ENCODE measurements at places on chromosomes 6 and 20.

DNA sequence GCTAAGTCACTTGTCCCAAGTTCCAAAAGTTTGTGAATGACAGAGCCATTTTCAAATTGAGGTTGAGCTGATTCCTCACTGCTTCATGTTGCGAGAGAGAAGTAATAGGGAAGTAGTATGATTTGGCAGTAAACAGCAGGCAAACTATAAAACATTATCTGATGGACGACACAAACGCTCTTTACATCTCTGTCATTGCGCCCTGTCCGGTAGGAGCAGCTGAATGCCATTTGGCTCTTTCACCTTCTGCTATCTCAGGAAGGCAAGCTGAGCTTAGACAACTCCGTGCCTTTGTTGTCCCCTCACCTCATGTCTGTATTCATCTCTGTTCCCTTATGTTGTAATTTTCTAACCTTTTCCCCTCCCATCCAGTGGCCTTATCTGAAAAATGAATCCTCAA, 440.7 kb upstream of the FLRT3 start:
- H3K27me3 ChIP-seq, result no peaks in the 10 kb centered on the region
- H3K4me1 ChIP-seq, result no peaks in the 10 kb centered on the region
- no peak for DNase-seq
- no peak overlapping the region for H3K4me3 ChIP-seq
- no peak overlapping the region for H3K27ac ChIP-seq

DNA sequence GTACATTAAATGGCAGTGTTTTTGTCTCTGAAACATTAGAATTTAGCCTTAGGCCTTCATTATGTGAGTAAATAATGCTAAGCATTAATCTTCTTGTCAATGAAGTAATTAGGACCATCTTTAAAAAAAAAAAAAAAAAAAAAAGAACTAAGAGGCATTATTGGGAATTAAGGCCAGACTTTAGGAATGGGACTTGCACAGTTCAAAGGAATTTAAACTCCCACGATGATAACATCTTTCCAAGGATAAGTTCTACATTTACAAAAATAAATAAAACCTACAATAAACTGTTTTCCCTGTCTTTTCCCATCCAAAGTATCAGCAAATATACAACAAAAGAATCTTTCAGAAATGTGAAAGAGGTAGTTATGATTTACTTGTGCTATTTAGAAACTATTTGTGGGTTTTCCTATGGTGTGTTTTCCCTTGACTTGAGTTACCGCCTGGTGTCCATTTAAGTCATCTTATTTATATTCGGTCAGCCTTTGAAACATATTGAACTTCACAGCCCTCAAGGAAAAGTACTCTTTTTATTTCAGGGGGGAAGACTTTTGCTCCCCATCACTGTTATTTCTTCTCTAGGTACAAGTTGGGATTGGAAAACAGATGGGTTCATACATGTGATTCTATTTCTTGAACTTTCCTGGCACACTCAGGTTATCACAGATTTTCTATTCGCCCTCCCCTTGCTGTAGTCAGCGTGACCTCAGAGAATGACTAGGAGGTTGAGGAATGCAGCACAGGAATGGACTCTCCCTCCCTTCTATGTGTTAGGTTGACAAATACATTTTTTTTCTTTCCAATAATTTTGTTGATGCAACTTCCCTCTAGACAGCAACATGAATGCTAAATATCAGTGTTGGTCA, 13.6 kb downstream of the STMND1 start:
- no peak overlapping the region for H3K27ac ChIP-seq
- no peak overlapping the region for H3K4me3 ChIP-seq
- H3K36me3 ChIP-seq, result no peaks in the 10 kb centered on the region

- H3K36me3 ChIP-seq, result peaks cover 3% of the 10 kb centered on the region
- H3K4me1 ChIP-seq, result peaks cover 29% of the 10 kb centered on the region
- no peak for DNase-seq
- no peak overlapping the region for H3K27ac ChIP-seq
- no peak overlapping the region for H3K4me3 ChIP-seq
Observed at GRCh38 chr20:21315138-21315537, 12.0 kb downstream of the XRN2 start.

GRCh38 chr6:56088641-56089040, 158.7 kb downstream of the COL21A1 start:
- H3K27me3 ChIP-seq, result no peaks in the 10 kb centered on the region
- no peaks in the 10 kb centered on the region for H3K36me3 ChIP-seq
- H3K27ac ChIP-seq, result no peak overlapping the region
- H3K4me3 ChIP-seq, result no peak overlapping the region
- DNase-seq, result no peak
- H3K4me1 ChIP-seq, result no peaks in the 10 kb centered on the region

DNA sequence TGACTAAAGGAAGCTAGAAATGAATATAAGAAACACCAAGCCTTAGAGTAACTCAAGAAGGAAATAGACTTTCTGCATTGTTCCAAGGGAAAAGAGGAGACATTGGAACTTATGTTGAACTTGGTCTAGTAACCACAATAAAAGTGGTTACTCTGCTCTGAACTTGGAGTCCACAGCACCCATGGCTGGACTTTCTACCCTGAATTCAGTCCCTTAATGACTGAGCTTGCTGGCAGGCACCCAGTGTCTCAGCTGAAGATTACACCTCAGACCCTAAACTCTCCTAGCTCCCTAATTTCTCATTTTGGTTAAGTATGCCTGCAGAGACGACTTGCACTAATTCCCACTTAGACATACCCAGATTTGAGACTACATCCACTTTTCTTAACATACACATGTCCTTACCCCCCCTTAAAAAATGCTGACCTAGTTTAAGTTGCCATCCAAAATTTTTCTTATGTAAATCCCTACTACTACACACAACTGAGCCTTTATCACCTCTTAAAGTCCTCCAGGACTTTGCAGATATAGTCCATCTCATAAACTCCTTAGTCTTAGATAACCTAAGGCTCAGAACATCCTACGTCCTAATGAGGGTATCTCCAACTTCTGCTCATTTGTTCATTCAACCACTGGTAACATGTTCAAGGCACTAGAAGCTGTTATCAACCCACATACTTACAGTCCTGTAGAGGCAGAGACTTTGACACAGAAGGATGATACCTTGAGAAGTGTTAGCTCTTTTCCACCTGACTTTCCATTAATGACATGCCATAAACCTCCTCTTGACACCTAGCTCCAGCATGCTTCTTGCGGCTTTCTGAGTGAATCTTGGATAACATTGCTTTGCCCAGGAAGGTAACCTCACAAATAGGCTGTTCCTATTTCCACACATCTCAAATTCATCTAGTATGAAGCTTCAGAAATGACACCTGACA, 129.8 kb downstream of the ALDH8A1 start:
- no peak overlapping the region for H3K27ac ChIP-seq
- H3K4me1 ChIP-seq, result no peaks in the 10 kb centered on the region
- no peaks in the 10 kb centered on the region for H3K36me3 ChIP-seq
- H3K4me3 ChIP-seq, result no peak overlapping the region

GRCh38 chr6:134101479-134101878, 49.1 kb upstream of the SLC2A12 start:
- no peak overlapping the region for H3K27ac ChIP-seq
- no peak for DNase-seq
- H3K36me3 ChIP-seq, result no peaks in the 10 kb centered on the region
- no peak overlapping the region for H3K4me3 ChIP-seq

DNA sequence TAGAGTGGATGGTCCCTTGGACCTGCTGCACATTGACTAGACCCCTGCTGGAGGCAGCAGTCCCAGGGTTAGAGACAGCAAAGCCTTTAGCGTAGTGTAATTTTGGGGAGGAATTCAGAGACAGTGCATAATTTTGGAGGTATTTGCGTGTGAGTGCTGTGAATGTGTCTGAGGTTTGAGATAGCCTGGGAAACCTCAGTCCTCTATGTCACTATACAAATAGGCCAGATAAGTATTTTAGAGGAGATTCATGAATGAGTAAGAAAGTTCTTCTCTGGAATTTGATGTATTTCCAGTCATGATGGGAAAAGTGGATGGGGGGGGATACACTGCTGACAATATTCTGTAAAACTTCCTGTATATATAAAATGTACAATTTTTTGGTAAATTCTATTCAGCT, 25.8 kb upstream of the MTRF1L start:
- no peaks in the 10 kb centered on the region for H3K36me3 ChIP-seq
- H3K4me1 ChIP-seq, result no peaks in the 10 kb centered on the region
- H3K4me3 ChIP-seq, result no peak overlapping the region
- H3K27me3 ChIP-seq, result no peaks in the 10 kb centered on the region
- H3K27ac ChIP-seq, result no peak overlapping the region
- no peak for DNase-seq

- no peak overlapping the region for H3K4me3 ChIP-seq
- DNase-seq, result no peak
- H3K4me1 ChIP-seq, result no peaks in the 10 kb centered on the region
Observed at GRCh38 chr6:66599541-66599940, 892.5 kb upstream of the EYS start.

- H3K36me3 ChIP-seq, result no peaks in the 10 kb centered on the region
- no peak overlapping the region for H3K4me3 ChIP-seq
- no peaks in the 10 kb centered on the region for H3K27me3 ChIP-seq
- no peaks in the 10 kb centered on the region for H3K4me1 ChIP-seq
- no peak for DNase-seq
Observed at GRCh38 chr6:135488023-135488422, 9.5 kb downstream of the AHI1 start.

DNA sequence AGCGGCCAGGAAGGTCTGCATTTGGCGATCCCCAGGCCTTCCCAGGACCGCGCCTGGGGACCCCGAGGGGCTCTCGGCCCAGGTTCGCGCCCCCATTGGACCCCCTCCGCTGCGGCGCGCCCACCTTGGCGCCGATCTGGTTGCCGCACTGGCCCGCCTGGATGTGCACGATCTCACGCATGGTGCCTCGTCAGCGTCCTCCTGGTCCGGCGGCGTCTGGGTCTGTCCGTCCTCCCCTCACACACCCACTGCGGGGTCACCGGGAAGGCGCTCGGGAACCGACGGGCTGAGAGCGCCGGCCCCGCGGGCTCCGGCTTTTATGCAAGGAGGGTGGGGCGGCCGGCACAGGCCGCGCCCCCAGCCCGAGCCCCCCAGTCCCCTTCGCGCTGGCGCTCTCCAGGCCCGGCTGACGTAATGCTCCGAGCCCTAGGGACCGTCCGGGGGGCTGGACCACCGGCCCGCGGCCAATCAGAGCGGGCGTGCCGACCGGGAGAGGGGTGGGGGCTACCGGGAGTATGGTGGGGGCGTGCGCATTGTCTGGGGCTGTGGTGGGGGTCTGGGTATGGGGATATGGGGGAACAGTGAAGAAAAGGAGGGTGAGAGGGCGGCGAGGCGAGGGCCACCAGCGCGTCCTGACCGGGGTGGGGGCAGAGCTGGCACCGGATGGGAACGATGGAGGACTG, at the start of gene TUBB2B:
Gene TUBB2B, minus strand, starts transcription at position 291 of the 683 bp plus-strand sequence. Its CDS starts 110 bp downstream, at position 181.
- H3K4me1 ChIP-seq, result peaks cover 52% of the 10 kb centered on the region
- no peak within 1 kb of the TSS for H3K27ac ChIP-seq
- H3K4me3 ChIP-seq, result peak within 1 kb of the TSS; percentile 10
- peaks cover 63% of the 10 kb centered on the region for H3K27me3 ChIP-seq
- no peak for DNase-seq

GRCh38 chr6:147105786-147106185, 98.4 kb upstream of the STXBP5 start:
- H3K27ac ChIP-seq, result no peak overlapping the region
- no peak for DNase-seq
- no peak overlapping the region for H3K4me3 ChIP-seq

DNA sequence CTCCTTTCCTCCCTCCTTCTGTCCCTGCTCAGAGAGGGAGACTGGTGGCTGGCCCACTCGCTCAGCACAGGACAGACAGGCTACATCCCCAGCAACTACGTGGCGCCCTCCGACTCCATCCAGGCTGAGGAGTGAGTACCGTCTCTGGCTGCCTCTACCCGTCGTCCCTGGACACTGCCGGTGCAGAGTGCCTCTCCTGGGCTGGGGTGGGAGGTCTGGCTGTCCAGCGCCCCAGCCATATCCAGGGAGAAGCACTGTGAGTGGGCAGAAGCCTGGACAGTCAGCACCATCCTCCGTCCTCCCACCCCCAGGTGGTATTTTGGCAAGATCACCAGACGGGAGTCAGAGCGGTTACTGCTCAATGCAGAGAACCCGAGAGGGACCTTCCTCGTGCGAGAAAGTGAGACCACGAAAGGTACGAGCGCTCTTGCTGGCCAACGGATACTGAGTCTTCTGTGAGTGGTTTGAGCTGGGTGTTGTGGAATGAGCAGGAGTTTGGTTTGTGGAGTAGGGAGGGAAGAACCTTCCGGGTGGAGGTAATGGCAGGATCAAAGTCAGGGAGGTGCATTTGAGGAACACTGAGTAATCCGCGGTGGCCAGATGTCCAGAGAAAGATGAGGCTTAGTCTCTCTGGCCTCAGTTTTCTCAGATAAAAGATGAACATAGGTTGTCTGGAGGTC, 48.1 kb downstream of the SRC start:
- H3K36me3 ChIP-seq, result no peaks in the 10 kb centered on the region
- H3K4me3 ChIP-seq, result no peak overlapping the region

GRCh38 chr6:116500969-116501433, 10.4 kb upstream of the CALHM5 start:
- H3K4me1 ChIP-seq, result peaks cover 2% of the 10 kb centered on the region
- no peaks in the 10 kb centered on the region for H3K36me3 ChIP-seq
- H3K27me3 ChIP-seq, result peaks cover 12% of the 10 kb centered on the region
- no peak overlapping the region for H3K27ac ChIP-seq
- H3K4me3 ChIP-seq, result no peak overlapping the region

- H3K27me3 ChIP-seq, result peaks cover 75% of the 10 kb centered on the region
- no peak overlapping the region for H3K27ac ChIP-seq
- no peaks in the 10 kb centered on the region for H3K4me1 ChIP-seq
- H3K36me3 ChIP-seq, result no peaks in the 10 kb centered on the region
- H3K4me3 ChIP-seq, result no peak overlapping the region
Observed at GRCh38 chr20:3679749-3680700, 1.8 kb downstream of the ADAM33 start.

DNA sequence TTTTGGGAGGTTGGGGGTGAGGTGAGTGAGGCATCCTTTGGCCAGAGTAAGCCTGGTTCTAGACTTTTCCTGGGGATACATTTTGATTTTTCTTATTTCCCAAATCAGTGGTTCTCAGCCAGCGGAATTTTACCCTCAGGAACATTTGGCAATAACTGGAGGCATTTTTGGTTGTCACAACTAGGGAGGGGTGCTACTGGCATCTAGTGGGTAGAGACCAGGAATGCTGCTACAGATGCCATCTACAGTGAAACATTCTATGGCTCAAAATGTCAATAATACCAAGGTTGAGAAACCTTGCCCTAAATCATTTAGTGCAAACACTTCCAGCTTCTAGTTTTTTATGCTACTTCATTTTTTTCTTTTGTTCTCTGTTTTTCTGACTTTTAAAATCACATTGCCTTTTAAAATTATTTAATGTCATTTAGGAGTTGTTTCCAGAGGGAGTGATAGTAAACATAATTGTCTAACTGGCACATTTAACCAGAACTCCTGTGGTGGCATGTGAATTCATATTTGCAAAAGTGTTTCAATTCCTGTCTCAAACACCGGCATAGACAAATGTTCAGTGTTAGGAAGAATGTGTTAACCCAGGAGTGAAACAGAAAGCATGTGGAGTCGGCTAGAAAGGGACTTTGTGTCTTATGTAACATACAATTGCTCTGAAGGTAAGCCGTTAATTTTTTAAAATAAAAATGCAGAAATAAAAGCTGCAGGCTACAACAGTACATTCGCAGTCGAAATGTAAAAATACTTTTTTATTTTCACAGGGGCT, 59.0 kb downstream of the QRSL1 start:
- H3K4me3 ChIP-seq, result no peak overlapping the region
- no peaks in the 10 kb centered on the region for H3K27me3 ChIP-seq
- H3K27ac ChIP-seq, result no peak overlapping the region
- no peaks in the 10 kb centered on the region for H3K36me3 ChIP-seq
- H3K4me1 ChIP-seq, result no peaks in the 10 kb centered on the region
- no peak for DNase-seq

GRCh38 chr6:73728548-73729205, 32.7 kb downstream of the CD109 start:
- no peak for DNase-seq
- no peaks in the 10 kb centered on the region for H3K4me1 ChIP-seq
- no peaks in the 10 kb centered on the region for H3K27me3 ChIP-seq
